ELR (cell line): ENCODE measurements at places on chromosomes 1 and 21.

GRCh38 chr1:30908696-30909364, at the start of gene SDC3:
Gene SDC3, minus strand, starts transcription at chr1:30908758. Its CDS starts 172 bp downstream, at chr1:30908586.
- DNase-seq, result peak; percentile 45

- no peak for DNase-seq
Observed at GRCh38 chr1:28395181-28395580, 25.6 kb downstream of the PHACTR4 start.

GRCh38 chr21:28614791-28615190, 377.9 kb downstream of the LTN1 start:
- no peak for DNase-seq

GRCh38 chr1:54596756-54597155, 26.6 kb downstream of the FAM151A start:
- no peak for DNase-seq

DNA sequence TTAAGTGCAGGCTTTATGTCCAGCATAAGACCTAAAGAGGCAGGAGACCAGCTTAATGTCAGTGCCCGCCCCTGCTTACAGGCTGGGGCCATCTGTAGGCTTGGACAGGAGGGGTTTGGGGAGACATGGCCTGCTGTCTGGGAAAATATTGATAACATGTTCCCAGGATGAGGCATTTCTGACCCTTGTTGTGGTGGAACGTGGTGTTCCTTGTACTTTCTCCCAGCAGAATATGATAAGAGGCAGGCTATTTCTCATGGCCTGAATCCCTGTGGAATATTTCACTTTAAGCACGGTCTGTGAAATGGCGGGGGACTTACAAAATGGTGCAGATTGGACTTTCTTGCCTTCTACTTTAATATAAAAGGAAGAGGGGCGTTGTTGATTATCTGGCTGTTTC, 41.9 kb upstream of the PLA2G5 start:
- no peak for DNase-seq

DNA sequence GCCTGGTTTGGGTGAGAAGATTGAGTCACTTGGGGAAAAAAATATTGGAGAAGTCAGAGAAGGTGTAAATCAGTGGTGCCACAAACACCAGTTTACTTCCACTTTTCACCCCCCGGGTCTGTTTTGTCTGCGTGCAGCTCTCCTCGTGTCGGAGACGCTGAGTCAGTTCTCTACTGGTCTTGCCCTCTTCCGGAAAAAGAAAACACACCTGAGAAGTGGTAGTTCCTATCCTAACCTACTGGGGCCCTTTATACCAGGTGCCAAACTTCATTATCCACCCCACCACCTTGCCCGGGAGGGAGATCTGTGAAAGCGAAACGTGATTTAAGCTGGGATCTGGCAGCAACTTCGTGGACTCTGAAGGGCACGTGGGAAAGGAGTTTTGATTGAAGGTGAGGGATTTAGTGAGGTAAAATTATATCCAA, 855 bp upstream of the IVNS1ABP start:
- peak; percentile 54 for DNase-seq

DNA sequence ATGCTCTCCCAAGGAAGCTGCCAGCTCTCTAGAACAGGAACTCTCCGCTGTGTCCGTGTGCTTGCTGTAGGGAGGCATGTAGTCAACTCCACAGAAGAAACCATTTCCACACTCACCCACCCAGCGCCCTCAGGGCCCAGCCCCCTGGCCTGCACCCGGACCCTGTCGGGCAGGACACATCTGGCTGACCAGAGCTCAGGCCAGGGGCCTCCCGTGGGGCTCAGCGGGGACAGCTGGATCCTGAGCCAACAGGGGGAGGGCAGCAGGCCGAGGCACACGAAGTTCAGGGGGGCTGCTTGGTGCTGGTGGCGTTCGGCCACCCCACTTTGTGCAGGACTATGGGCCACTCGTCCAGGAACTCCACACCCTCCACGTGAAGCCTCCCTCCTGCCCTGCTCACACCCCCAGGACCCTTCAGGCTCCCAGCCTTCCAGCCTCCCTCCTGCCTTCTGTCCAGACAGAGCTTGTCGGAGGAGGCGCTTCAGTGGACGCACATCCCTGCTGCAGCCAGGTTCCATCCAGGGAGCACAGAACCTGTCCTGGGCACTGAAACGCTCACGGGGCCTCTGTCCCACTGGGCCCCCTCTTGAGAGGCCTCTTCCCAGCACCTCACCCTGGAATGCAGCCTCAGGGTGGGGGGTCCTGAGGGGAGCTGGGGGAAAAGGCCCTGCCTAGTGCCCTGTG, 15.0 kb upstream of the FAAP20 start:
- no peak for DNase-seq

- no peak for DNase-seq
Observed at GRCh38 chr1:114388432-114389003, 122.5 kb downstream of the TRIM33 start.

- DNase-seq, result peak; percentile 49
Observed at GRCh38 chr1:153683854-153684253, 5.4 kb downstream of the NPR1 start.

- no peak for DNase-seq
Observed at GRCh38 chr1:182460550-182460951, 10.6 kb downstream of the RGSL1 start.

- DNase-seq, result peak; percentile 90
Observed at GRCh38 chr1:54408147-54409066, 2.2 kb upstream of the SSBP3 start.

DNA sequence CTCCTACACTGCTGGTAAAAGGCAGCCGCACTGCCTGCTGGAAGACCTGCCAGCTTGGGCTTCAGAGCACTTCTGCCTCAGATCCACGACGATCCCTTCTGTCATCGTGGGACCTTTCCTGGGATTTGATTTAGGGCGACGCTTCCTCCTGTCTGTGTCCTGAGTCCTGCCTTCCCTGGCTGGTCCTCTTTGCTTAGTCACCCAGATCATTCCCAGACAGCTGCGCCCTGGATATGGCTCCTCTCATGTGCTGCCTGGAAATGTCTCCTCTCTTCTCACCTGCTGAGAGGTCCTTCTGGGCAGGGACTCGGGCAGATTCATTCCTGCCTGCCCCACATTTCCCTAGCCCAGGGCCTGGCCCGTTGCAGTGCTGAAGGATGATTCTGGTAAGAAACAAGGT, 72.4 kb upstream of the POU3F1 start:
- no peak for DNase-seq

GRCh38 chr1:211548321-211549091, 30.5 kb downstream of the SLC30A1 start:
- DNase-seq, result no peak

DNA sequence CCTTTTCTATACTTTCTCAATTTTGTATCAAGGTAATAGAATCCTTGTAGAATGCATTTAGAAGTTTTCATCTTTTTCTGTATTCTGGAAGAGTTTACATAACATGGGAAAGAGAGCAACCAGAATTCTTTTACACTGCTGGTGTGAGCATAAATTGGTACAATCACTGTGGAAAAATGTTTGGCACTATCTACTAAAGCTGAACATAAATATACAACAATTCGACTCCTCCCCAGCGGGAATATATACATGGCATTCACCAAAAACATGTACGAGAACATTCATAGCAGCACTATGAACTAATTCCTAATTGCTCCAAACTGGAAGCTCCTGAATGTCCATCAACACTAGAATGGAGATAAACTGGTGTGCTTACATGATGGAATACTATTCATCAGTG, 1.8 kb upstream of the ACBD6 start:
- no peak for DNase-seq

GRCh38 chr1:177505905-177506590, 335.3 kb downstream of the BRINP2 start:
- peak; percentile 34 for DNase-seq

DNA sequence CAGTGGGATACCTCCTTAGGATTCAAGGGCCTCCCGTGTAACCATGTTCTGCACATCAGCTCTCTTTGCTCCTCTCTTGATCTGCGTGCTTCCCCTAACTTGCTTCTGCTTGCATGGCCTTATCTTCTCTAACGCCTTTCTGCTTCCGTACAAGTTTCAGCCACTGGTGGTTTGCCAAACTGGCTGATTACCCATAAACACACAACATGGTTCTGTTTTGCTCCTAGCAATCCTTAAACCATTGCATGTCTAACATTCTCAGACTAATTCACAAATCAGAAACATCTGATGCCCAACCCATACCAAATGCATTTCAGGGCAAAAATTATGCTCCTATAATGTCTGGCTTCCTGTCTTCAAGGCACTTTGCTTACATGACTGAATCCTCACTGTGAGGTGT, 166.4 kb downstream of the PBX1 start:
- no peak for DNase-seq

DNA sequence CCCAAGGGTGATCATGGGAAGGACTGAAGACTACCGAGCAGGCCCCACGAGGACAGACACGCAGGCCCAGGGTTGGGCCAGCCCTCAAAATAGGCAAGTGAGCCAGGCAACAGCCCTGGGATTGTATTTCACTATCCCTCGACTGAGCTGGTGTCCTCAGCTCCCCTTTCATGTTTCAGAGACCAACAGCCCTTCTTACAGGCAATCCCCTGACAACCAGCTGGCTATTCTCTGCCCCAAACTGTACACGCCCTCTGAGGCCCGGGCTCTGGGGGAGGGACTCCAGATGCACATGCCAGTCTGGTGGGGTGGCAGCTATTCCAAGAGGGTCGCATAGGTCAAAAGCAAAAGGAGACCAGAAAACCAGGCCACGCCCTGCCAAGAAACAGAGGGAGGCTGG, 243.0 kb downstream of the TOMM20 start:
- no peak for DNase-seq

GRCh38 chr1:22763487-22764200, 53.0 kb downstream of the EPHB2 start:
- DNase-seq, result peak; percentile 46

DNA sequence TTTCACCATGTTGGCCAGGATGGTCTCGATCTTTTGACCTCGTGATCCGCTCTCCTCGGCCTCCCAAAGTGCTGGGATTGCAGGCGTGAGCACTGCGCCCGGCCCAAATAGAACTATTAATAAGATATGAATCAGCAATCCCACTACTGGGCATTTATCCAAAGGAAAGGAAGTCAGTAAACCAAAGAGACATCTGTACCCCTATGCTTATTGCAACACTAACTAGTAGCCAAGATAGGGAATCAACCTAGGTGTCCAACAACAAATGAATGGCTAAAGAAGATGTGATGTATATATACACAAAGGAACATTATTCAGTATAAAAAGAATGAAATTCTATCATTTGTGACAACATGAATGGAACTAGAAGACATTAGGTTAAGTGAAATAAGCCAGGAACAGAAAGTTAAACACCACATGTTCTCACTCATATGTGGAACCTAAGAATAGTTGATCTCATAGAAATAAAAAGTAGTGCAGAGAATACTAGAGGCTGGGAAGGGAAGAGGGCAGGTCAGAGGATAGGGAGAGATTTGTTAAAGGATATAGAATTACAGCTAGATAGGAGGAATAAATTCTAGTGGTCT, 48.8 kb downstream of the XPR1 start:
- DNase-seq, result peak; percentile 74

DNA sequence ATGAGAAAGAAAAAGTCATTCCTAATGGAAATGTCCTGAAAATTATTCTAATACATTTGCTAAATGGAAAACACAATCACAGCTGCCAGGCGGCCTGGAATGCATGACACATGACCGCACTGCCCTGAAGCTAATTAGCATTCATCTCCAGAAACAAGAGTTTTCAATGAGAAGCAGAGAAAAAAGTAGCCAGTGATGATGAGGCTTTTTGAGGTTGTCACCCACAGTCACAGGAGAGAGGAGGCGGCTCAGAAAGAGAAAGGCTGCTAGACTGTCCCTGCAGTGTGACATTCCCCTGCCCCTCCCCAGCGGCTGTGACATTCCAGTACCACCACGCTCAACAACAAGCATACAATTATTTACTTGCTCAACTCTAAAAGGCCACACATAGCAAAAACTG, 122.9 kb upstream of the KRTAP19-8 start:
- DNase-seq, result peak; percentile 57

GRCh38 chr1:184854496-184855140, 100.0 kb upstream of the EDEM3 start:
- peak; percentile 38 for DNase-seq

DNA sequence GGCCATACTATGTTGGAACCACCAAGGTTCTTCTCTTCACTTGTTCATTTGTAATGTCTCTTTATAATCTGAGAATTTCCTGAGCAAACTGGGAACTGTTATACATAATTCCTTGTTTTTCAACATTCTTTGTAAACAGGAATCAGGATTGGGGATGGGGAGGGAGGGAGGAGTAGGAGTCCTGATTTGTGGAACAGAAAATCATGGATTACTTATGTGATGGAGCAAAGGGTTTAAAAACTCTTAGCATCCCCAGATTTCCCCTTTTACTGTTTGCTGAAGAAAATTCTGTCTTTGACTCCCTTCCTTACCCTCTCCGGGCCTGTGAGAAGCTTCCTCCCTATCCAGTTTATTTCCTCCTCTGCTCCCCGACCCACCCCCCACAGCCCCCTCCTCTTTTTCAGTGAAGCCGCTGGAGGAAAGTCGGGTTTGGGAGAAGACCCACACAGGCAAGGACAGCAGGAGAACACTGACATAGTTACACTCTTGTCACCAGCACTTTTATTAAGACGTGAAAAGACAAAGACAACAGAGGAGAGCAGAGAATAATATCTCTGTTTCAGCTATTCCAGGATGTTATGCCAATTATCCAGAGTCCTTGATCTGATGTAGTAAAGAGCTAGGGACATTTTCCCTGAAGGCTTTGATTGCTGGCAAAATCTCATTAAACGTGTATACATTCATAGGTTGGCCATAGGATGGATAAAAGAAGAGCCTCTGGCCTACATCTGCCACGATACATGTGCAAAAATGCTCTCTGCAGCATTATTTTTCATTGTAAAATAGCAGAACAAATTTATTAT, 4.6 kb upstream of the NBPF1 start:
- no peak for DNase-seq

GRCh38 chr1:205199931-205200299, 11.6 kb downstream of the DSTYK start:
- DNase-seq, result no peak

DNA sequence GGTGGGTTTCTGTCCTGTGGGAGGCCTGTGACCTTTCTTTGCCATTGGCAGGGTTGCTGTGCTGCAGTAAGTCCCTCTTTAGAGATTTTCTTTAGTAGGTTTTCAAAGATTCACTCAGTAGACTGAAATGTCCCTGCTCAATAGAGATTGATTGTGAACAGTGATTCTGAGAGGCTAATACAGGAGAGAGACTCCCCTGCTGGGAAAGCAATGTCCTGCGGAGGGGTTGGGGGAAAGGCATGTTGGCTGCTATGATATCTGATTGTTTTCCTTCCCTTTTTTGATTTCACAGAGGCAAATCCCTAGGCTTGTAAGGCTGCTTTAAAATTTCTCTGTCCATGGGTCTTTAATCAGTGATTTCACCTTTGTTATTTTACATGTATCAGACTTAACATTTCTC, 589.9 kb downstream of the ADGRL2 start:
- DNase-seq, result no peak

DNA sequence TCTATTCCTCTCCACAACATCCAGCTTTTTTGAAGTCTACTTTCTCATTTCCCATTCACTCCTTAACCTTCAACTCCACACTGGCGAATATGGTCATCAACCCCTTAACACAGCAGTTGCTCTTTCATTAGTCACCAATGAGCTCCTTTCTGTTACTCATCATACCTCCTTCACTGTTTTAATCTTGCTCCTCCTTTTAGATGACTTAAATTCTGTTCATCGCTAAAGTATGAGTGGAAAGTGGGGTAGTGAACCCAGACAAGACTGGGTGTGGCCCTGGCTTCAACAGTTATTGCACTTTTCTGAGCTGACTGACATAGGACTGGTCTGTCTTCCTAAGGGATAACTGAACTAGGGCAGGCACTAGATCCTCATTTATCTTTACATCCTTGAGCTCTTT, 51.3 kb downstream of the AKT3 start:
- DNase-seq, result peak; percentile 98

GRCh38 chr1:203563291-203563690, 63.3 kb upstream of the ATP2B4 start:
- no peak for DNase-seq
